ENCODE measurements at places on chromosomes 1 and 21. TPM values are rescaled to one million over a fixed set of nuclear protein-coding genes. Genes with fewer than 3 reads are reported as not detected.
A peak's percentile ranks its signal among the peaks of the same experiment; 100 is the strongest.

The USH2A gene
- not detected for polyA plus RNA-seq

The ARHGEF11 gene
- 13.2 TPM for polyA plus RNA-seq

The ITGB3BP gene
- 13.0 TPM for polyA plus RNA-seq

The TAF12 gene
- polyA plus RNA-seq: 32.7 TPM

The HSPA6 gene
- polyA plus RNA-seq: 1.1 TPM

The APCS gene
- polyA plus RNA-seq: not detected

The ALG14 gene
- polyA plus RNA-seq: 8.3 TPM

The S100A1 gene
- 2.9 TPM for polyA plus RNA-seq

The VAMP3 gene
- polyA plus RNA-seq: 117 TPM

The CFHR3 gene
- not detected for polyA plus RNA-seq

The KCNE1 gene
- 0.38 TPM for polyA plus RNA-seq

The CRABP2 gene
- 3.1 TPM for polyA plus RNA-seq

- no peak for DNase-seq
These were observed 197.4 kb downstream of the ADGRL2 start for GRCh38 chr1:81998165-81998564.

GRCh38 chr1:9455487-9456234 is 83.6 kb upstream of the SLC25A33 start:
- DNase-seq: peak; percentile 77

- no peak for DNase-seq
These were observed 385.5 kb downstream of the SIPA1L2 start for GRCh38 chr1:232244426-232244825.

DNA sequence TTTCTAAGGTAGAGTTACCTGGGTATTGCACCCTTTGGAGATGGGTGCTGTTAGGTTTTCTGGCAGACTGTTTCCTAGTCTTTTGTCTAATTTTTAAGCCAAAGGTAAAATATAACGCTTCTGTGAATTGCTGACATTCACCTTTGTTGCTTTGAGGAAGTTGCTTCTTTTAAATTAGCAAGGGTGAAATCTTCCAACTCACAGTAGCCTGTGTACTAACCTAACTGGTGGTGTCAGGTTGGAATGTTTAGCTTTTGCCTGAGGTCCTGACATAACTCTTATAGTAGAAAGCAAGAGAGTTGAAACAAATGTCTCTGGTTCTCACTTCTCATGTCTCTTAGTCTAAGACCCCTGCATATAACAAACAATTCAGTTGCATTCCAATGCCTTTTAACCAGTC is 61.1 kb upstream of the LPGAT1 start:
- no peak for DNase-seq

GRCh38 chr1:212962509-212962908 is 12.2 kb downstream of the VASH2 start:
- DNase-seq: no peak

- DNase-seq: no peak
These were observed 190.7 kb upstream of the RUNX1 start for GRCh38 chr21:35239811-35240219.

- DNase-seq: peak; percentile 79
These were observed 1.5 kb upstream of the CD160 start for GRCh38 chr1:145717833-145718232.

- DNase-seq: no peak
These were observed 6.4 kb downstream of the DSTYK start for GRCh38 chr1:205205055-205205454.

DNA sequence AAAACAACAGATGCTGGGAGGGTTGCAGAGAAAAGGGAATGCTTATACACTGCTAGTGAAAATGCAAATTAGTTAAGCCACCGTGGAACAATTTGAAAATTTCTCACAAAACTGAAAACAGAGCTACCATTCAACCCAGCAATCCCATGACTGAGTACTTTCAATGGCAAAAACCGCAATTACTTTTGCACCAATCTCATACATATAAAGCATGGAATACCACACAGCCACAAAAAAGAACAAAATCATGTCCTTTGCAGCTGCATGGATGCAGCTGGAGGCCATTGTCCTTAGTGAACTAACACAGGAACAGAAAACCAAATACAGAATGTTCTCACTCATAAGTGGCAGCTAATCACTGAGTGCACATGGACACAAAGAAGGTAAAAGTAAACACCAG is 6.3 kb upstream of the OR2T8 start:
- no peak for DNase-seq

GRCh38 chr1:24713176-24713575 is 32.1 kb upstream of the CLIC4 start:
- DNase-seq: no peak

DNA sequence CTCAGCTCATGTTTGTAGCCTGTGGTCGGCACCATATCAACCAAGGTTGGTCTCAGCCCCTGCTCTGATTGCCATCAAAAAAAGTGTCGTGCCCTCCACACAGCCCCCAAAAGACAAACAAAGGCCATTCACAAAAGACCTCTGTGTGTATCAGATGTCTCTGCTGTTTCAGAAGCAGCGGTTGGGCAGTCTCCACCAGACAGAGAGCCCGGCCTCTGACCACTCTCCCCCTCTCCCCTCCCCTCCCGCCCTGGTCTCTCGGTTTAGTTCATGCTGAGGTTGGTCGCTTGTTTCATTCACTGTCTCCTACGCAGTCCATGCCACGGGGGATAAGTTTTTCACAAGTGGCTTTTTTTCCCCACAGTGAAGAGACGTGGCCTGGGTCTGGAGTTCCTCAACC is 27.1 kb downstream of the ACTA1 start:
- no peak for DNase-seq

- peak; percentile 92 for DNase-seq
These were observed at the start of gene G0S2 for GRCh38 chr1:209674957-209675564. Gene G0S2 (plus strand): TSS chr1:209675412. CDS start chr1:209675685, 273 bp downstream.

DNA sequence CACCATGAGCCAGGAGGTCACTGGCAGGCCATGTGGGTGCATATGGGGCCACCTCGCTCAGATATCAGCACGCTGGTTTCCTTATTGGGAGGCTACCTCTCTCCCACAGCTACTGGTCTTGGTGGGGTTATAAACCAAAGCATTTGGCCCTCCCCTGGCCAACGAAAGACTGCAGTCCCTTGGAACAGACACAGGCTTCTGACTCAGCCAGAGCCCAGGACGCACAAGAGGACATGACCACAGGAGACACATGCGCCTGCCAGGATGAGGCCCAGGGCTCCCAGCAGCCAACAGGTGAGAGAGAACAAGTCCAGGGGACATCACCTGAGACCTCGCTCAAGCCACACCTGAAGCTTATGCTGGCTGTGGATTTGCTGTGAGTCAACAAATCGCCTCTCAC is 13.8 kb downstream of the NPHP4 start:
- DNase-seq: no peak

DNA sequence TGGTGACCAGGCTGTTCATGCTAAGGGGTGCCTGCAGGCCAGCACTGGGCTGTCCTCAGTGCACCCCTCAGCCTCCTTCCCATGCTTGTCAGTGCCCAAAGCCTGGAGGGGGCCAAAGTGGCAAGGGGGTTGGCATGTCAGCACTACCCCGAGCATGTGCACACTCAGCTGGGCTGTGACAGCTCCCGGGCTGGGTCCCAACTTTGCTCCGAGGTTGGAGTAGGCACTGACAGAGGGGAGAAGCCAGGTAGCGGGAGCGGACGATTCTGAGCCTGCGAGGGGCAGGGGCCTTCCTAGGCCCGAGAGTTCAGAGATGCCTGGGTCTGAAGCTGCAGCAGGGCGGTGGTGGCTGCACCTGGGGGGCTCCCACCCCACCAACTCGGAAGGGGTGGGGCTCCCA is 119.0 kb downstream of the MAST2 start:
- DNase-seq: no peak

DNA sequence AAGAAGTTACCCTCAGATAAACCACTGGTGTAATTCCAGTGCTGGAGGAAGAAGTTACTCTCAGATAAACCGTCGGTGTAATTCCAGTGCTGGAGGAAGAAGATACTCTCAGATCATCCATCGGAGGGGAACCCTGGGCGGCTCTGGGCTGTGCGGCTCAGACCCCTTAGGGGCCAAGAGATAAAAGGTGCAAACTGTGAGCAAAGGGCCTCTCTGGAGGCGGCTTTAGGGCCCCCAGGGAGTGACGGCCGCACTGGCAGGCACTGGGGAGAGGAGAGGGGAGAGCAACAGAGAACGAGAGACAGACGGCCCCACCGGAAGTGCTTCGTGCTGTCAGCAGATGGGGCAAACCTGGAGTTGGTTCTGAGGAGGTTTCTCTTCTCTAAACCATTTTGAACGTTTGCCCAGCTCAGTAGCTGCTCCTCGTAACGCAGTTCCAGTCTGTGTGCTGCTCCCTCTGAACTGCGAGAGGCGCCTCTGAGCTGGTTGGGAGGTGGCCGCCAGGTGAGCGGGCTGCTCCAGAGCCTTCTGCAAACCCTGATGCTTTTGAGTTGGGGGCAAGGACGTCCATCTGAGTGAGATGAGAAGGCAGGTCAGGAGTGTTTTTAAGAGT is 62.6 kb upstream of the COL6A1 start:
- no peak for DNase-seq

GRCh38 chr1:165484532-165484931 is 39.6 kb upstream of the RXRG start:
- DNase-seq: no peak

- DNase-seq: no peak
These were observed 437.9 kb downstream of the NCAM2 start for GRCh38 chr21:21436012-21436534.

- no peak for DNase-seq
These were observed 46.6 kb downstream of the LPAR3 start for GRCh38 chr1:84846387-84846786.

DNA sequence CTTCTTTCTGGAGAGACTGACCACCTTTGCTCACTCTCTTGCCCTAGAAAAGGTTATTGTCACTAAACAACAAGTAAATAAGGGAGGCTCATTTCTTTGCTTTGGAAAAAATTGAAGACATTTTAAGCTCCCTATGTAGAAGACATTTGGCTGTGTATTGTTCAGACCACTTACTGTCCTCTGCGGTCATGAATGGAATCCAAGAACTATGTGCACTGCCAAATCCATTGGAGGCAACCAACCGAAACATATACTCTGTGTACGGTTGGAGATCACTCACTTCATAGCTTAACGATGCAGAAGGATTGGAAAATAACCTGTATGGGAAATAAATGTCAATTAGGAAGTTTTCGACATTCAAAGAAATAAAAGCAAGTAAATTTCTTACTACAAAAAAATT is 332.8 kb downstream of the KCTD3 start:
- no peak for DNase-seq

- peak; percentile 55 for DNase-seq
These were observed 23.5 kb downstream of the TOR3A start for GRCh38 chr1:179105393-179105792.

DNA sequence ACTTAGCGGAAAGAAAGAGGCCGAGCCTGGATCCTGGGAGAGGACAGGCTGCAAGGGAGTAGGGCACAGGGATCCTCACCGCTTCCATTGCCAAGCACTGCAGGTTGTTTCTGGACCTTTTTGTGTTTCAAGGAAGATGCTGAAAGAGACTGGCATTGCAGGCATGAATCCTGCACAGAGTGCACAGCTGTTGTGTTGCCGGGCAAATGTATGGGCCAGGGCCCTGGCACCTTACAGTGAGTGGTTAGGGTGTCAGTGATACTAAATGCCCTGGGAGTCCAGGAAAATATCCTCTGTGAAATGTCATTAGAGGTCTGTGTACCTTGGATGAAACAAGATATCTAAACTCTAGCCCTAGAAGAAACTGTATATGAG is 145.5 kb upstream of the FGGY start:
- DNase-seq: no peak

- DNase-seq: peak; percentile 98
These were observed at the start of gene HCN3 for GRCh38 chr1:155277070-155277901. Gene HCN3 (plus strand): TSS chr1:155277463. CDS start chr1:155277591, 128 bp downstream.

GRCh38 chr1:180160357-180160756 is 5.7 kb downstream of the QSOX1 start:
- no peak for DNase-seq

GRCh38 chr1:41481109-41481775 is 3.2 kb downstream of the EDN2 start:
- no peak for DNase-seq

GRCh38 chr1:8962812-8963530 is 17.3 kb downstream of the CA6 start:
- peak; percentile 84 for DNase-seq

GRCh38 chr1:77175230-77175844 is 43.9 kb downstream of the PIGK start:
- DNase-seq: no peak

DNA sequence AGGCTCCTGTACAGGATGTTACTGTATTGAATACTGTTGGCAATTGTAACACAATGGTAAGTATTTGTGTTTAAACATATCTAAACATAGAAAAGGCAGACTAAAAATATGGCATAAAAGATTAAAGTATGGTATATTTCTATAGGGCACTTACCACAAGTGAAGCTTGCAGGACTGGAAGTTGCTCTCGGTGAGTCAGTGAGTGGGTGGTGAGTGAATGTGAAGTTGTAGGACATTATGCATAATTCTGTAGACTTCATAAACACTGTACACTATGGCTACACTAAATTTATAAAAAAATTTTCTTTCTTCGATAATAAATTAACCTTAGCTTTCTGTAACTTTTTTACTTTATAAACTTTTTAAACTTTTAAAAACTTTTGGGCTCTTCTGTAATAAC is 13.7 kb upstream of the TRIM62 start:
- DNase-seq: no peak

GRCh38 chr1:89198081-89198480 is 661 bp downstream of the GBP4 start:
- DNase-seq: peak; percentile 4

DNA sequence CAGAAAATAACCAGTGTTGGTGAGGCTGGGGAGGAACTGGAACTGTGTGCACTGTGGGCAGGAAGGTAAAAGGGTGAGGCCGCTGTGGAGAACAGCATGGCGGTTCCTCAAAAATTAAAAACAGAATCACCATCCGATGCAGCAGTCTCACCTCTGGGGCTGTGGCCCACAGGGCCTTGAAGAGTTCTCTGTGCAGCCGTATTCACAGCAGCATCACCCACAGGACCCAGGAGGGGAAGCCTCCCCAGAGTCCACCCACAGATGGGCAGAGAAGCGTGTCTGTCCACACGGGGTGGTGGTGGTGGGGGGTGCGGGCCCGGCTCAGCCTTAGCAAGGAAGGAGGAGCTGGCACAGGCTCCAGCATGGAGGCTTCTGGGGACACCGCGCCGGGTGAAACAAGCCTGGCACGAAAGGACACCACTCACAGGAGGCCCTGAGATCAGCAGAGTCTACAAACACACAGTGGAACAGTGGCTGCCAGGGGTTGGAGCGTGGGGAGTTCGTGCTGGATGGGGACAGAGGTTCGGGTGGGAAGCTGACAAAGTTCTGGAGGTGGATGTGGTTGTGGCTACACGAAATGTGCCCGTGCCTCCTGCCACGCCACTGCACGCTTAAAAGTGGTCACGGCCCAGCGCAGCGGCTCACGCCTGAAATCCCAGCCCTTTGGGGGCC is 11.5 kb downstream of the MORN1 start:
- DNase-seq: no peak

All from small intestine (tissue), 16 donors.